ENCODE measurements at places on chromosomes 5 and 9.

DNA sequence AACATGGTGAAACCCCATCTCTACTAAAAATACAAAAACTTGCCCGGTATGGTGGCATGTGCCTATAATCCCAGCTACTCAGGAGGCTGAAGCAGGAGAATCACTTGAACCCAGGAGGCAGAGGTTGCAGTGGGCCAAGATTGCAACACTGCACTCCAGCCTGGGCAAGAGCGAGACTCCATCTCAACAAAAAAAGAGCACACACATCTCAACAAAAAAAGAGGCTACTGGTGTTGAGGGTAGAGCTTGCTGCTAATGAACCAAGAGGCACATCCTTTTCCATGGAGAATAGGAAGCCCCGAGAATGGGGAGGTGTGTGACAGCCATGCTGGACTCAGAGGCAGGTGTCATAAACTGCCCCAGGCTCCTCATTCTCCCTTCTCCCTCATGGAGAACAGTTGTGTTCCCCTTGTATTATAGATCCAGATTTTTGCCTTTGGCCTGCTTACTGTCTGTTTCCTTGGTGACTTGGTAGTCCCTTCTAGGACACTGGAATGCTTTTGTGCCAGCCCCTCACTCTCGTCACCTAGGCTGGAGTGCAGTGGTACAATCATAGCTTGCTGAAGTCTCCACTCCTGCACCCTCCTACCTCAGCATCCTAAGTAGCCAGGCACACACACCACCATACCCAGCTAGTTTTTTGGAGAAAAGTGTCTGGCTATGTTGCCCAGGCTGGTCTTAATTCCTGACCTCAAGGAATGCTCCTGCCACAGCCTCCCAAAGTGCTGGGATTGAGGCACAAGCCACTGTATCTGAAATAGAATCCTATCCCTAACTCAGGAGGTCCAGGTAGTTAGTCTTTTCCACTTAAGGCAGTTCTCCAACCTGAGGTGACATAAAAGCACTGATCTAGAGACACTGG is 5.1 kb downstream of the RPL12 start:
- no peak for DNase-seq

GRCh38 chr9:642014-642413 is 199.5 kb upstream of the DMRT1 start:
- DNase-seq, result no peak

DNA sequence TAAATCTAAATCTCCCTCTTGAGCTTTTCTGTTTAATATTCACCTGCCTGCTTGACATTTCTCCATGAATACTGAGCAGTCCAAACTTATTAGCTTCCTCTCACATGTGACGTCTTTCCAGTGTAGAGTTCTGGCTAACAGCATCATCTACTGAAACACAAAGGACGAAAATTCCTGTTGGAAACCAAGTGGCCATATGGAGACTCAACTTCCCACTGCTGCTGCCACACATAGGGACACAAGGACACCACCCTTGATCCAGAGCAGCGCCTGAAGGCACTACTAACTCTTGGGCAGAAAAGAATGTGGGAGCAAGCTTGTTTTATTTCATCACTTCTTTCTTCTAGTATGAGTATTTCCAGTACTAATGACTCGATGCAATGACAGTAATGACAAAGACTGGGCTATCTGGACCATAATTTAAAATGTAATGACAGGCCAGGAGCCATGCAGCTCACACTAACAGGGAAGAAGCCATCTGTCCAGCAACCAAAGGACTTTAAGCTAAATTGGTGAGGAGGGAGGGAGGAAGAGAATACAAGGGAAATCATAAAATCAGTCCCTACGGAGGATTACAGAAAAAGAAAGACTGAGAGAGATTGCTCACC is 19.2 kb downstream of the RNF130 start:
- DNase-seq, result no peak

DNA sequence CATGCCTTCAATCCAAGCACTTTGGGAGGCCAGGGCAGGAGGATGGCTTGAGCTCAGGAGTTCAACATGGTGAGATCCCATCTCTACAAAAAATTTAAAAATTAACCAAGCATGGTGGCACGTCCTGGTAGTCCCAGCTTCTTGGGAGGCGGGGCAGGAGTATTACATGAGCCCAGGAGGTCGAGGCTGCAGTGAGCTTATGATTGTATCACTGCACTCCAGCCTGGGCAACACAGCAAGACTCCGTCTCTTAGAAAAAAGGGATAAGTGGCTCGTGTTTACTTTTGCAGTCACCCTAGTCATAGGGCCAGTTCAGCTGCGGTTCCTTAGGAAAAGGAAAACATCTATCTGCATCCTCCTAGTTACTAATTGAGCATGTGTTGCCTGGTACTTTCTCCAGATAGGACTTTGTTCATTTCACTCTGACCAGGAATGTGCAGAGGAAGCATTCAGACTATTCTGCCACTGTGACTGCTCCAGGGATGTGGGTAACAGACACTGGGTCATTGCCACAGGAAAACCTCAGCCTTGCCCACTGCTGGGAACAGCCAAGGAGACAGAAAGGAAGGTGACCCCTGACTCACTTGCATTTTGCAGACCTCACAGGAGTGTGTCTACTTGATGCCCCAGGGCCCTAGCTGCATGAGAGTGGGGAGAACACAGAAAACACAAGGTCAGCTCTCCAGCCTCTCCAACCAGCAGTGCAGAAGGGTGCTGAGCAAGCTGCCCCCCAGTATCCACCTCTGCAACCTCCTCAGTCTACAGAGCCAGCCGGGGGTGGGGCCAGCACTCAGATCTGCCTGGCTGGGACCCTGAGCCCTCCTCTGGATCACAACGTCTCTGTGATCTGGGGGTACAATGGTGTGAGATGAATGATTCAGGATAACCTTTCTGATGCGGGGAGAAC is 33.9 kb upstream of the ALDH1B1 start:
- no peak for DNase-seq

DNA sequence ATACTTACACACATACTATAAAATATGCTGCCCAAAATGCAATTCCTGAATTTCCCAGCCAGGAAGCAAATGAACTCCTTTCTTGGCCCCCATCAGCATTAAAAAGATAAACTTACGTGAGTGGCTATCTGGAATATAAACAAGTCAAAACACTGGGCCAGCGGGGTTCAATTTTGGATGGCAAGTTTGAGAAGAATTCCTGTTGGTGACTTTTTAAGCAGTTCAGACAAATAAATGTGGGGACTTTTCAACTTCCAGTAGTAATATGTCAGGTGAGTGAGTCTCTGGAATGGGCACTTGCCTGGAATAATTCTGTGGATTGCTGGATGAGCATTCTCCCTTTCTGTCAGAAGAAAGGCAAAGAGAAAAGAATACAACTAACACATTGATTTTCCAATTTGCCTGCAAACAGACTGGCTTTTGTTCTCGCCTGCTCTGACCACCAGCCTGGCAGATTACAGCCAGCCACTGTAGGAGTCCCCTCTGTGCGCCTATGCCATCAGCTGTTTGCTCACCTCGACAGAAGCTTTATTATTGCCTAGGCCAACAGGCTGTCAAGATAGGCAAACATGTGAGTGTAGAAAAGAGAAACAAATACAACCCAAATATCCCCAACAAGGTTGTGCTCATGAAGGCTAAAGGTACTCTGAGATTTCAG is 78.6 kb downstream of the MRPS27 start:
- no peak for DNase-seq

GRCh38 chr5:169583101-169583423 is 511 bp upstream of the SPDL1 start:
- no peak for DNase-seq

GRCh38 chr9:121732886-121733285 is 81.5 kb downstream of the DAB2IP start:
- DNase-seq, result no peak

DNA sequence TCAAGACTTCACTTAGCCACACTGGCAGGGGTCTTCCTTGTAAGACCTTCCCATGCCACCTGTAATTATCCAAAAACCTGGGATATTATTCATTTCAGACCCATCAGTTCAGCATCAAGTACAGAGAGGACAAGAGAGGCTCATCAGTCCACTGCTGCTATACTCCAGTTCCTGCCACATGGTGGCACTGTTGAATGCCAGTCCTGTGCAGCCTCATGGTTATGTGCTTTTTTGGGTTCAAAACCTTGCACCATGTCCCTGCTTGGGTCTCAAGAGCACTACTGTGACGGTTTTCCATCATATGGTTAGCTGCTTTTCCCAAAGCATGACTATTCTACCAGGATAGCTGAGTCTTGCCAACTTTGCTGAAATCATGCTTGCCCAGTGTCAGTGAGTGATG is 8.5 kb downstream of the PTGS1 start:
- no peak for DNase-seq

DNA sequence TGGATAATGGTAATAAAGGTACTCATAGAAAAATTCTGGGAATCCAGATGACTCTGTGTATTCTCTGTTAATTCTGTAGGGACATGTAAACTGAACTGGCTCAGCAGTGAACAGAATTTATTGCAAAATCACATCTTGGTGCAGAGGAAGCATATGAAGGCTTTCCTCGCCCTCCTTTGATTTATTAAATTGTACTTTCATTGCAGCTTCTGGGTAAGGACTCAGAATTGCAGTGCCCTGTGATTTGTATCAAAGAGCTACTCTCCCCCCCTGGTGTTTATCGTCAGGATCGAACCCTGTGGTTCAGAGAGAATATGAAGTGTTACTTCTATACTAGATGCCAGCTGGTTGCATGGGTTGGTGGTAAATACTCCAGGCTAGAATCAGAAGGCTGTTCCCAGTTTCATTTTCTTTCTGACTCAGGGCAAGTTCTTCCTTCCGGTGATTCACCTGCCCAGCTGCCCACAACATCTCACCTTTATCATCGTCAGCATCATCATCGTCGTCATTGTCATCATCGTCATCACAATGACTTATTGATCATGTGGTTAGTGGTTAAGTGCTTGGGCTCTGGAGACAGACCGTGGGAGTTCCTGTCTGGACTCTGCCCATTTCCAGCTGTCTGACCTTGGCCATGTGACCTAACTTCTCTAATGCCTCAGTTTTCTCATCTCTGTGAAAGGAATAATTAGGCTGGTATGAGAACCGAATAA is 238.8 kb downstream of the ARHGAP26 start:
- DNase-seq, result no peak

DNA sequence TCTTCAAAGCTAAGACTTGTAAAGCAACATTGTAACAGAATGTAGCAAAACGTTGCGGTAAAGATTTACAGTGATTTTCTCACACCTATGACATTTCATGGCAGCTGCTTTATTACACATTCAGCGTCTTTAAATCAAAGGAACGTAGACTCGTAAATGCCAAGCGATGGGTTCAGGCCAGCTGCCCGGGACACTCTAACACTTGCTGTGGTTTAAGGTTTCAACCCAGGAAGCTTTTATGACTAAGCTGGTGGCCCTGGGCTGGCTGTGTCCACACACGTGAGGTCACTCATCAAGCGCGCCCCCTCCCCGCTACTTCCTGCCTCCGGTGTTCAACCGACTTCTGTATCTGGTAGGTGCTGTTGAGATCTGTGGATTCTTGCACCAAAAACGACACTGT is 2.5 kb downstream of the SLC6A18 start:
- DNase-seq, result no peak

DNA sequence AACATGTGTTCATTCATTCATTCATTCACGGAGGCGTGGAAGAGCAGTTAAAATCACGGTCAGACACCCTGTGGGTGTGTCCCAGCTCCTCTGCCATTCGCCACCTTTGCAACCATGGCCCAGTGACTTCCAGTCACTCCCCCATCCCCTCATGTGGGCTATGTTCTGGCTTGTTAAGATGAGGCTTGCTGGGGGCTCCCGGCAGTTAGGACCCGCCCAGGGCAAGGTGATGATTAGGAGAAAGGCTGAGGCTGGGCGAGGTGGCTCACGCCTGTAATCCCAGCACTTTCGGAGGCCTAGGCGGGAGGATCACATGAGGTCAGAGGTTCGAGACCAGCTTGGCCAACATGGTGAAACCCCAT is 24.9 kb upstream of the PTGES start:
- no peak for DNase-seq

GRCh38 chr9:122084026-122084675 is 9.0 kb downstream of the TTLL11 start:
- no peak for DNase-seq

- DNase-seq, result no peak
Measured at GRCh38 chr5:14598225-14598624, 16.6 kb downstream of the OTULINL start.

GRCh38 chr9:136824496-136825225 is 16.9 kb downstream of the RABL6 start:
- DNase-seq, result no peak

- no peak for DNase-seq
Measured at GRCh38 chr9:135240222-135240621, 152.8 kb downstream of the OLFM1 start.

- no peak for DNase-seq
Measured at GRCh38 chr9:71308454-71308853, 187.0 kb upstream of the TRPM3 start.

DNA sequence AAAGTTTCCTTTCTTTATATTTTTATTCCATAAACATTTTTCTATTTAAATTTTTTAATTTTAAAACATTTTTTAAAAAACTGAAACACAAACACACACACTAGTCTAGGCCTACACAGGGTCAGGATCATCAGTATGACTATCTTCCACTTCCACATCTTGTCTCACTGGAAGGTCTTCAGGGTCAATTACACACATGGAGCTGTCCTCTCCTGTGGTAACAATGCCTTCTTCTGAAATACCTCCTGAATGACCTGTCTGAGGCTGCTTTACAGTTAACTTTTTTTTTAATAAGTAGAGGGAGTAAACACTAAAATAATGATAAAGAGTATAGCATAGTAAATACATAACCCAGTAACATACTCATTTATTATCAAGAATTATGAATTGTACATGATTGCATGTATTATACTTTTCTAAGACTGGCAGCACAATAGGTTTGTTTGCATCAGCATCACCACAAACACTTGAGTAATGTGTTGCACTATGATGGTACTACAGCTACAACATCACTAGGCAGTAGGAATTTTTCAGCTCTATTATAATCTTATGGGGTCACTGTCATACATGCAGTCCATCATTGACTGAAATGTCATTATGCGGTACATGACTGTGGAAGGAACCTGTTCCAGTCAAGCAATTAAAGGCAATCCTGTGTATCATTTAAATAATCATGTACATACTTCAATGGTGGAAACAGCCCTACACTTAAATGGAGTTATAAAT is 17.4 kb upstream of the CEP120 start:
- no peak for DNase-seq

DNA sequence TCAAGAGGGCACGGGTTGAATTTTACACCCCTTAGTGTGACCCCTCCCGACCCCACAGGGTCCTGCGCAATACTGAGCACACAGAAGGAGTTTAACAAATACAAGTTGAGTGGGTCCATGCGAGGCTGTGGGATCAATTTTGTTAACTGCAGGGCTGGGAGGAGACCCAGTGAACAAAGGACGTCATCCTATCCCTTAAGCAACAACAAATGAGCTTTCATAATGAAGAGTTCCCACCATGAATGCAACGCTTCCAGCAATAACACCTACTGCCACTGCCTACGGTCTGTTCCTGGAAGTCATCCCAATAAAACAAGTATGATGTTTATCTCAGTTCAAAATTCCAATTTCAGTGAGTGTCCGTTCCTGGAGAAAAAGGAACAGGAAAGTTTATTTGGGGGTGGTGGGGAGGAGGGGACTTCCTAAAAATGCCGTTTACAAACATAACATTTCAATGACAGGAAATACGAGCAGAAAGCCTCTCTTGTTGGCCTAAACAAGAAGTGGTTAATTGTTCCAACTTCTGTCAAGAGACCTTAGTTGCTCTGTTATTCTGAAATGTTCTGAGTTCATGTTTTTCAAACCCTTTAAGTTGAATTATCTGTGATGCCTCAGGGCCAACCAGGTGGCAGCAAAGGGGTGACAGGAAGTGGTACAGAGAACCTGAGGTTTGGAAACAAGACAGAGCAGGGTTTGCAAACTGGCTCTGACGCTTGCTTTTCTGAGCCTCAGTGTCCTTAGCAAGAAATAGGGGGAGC is 65.8 kb upstream of the PLPP6 start:
- no peak for DNase-seq

- DNase-seq, result no peak
Measured at GRCh38 chr9:134670042-134670525, 28.5 kb downstream of the COL5A1 start.

Measured in right kidney (tissue), 9 donors.